D721Med (cell line): ENCODE measurements at places on chromosomes 2 and 18.

- DNase-seq, result no peak
Measured at GRCh38 chr2:205868053-205868452, 185.8 kb downstream of the NRP2 start.

GRCh38 chr2:69298261-69298660 is 88.8 kb downstream of the GFPT1 start:
- DNase-seq, result no peak

GRCh38 chr2:42859006-42859552 is 66.7 kb upstream of the HAAO start:
- no peak for DNase-seq

GRCh38 chr18:74633652-74634352 is 36.1 kb downstream of the ZNF407 start:
- DNase-seq, result no peak

GRCh38 chr2:54371460-54372065 is 84.6 kb upstream of the SPTBN1 start:
- DNase-seq, result no peak
